ENCODE measurements at places on chromosomes 1 and 21.
A peak's percentile ranks its signal among the peaks of the same experiment; 100 is the strongest.

DNA sequence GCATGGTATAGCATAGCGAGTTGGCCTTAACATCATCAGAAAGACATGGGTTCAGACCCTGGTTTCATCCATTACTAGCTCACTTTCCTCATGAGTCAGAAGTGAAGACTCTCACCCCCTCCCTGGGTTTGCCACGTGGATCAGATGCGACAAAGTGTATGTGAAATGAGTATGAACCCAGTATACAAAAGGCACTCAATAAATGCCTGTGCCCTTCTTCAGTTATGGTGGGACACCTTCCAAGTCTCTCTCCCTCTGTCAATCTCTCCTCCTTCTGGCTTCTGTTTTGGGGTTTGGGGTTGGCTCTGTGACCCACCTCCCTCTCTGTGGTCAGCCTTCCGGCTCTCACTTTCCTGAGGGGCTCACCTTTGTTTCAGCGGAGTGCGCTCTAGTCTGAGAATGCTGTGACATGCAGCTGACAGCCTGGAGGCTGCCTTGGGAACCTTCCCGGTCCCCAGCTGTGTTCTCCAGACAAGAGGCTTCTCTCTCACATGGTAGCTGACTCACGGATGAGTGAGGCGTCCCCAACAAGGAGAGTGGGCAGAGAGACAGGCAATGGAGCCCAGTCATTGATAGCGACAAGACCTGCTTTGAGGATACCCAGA, 155.0 kb upstream of the EDN2 start:
- DNase-seq = no peak

DNA sequence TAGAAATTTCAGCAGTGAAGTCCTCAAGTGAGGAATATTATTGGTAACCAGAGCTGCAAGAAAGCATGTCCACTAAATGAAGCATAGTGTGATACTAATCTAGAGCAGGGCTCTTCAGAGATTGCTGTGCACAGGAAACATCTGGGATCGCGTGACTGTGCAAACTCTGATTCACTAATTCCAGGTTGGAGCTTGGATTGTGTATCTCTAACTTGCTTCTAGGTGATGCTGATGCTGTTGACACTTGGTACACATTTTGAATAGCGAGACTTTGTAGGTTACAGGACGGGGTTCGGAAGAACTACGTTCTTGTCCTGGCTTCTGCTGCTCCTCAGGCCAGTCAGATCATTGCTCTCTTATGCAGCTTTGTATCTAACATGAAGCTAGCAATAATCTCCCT, 66.5 kb downstream of the PRRX1 start:
- DNase-seq = no peak

DNA sequence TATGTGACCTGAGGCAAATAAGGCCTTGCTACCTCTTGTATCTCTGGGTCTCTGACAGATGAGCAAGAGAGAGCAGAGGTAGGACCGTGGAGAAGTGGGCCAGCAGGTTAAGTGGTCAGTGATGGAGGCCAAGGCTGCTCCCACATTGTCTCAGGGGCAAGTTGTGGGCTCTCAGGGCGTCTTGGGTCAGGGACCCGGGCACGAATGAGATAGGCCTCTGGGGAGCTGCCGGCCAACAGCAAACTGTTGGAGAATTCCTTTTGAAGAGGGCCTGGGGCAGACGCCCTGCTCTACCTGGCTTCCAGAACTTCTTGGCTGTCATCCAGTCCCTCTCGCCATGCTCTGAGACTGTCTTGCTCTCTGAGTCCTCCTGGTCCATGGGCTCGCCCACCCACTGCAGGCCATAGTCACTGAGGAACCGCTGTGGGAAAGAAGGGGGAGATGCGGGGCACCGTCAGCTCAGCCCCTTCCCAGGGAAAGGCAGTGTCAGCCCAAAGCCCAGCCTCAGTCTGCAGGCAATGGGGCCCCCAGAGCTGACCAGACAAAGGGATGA, 12.4 kb downstream of the UBXN11 start:
- no peak for DNase-seq

GRCh38 chr1:228527596-228527995, 40.4 kb downstream of the RNF187 start:
- no peak for DNase-seq

GRCh38 chr1:10848109-10848684, 51.8 kb upstream of the CASZ1 start:
- no peak for DNase-seq

- no peak for DNase-seq
These were observed 30.6 kb downstream of the FAM78B start for GRCh38 chr1:166136222-166136621.

DNA sequence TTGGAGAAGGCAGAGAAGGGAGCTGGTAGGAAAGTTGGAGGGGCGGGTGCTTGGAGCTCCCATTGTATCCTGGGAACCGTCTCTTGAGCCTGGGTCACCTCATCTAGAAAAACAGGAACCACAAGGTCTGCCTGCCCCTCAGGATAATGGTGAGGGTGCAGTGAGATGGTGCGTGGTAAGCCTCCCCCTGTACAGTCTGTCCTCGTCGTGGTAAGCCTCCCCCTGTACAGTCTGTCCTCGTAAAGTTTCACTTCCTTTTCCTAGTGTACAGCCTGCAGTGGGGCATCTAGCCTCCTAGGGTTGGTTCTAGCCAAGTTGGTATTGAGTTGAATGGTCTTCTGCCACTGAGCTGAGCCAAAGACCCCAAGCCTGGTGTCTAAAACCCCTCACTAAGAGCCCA, 66.5 kb upstream of the IGSF21 start:
- DNase-seq = no peak

GRCh38 chr1:174428033-174428432, 19.7 kb upstream of the GPR52 start:
- no peak for DNase-seq

DNA sequence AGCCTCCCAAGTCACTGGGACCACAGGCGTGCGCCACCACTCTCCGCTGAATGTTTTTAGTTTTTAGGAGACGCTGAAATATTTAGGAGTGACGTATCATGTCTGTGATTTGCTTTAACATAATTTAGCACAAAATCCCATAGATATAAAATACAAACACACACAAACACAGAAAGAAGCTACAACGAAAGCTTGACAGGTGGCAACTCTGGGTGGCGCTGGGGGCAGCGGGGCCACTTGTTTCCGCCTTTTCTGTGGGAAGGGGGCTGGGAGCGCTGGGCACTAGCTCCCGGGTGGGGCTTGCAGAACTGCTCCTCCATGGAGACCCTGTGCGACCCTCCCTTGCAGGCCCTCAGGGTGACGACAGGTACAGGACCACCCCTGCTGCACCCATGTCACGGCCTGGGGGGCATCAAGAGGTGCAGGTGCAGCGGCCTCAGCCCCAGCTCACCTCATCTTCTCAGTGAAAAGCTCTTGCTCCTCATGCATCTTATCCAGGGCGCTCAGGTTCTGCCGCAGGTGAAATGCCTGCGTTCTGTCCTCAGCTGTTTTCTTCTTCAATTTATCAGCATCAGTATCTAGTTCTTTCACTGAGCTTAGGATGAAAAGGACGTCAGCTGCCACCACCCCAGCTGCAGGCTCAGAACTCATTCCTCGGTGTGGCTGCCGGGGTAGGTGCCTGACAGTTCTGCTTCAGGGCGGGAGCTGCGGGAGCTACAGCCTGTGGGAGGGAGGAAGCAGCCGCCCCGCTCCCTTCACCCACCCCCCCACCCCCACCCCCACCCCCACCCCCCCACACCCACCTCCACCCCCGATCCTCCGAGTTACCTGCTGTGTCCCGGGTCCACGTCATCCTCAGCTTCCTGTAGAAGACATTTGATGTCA, 15.3 kb downstream of the CFAP74 start:
- no peak for DNase-seq

- no peak for DNase-seq
These were observed 4.7 kb upstream of the RIPK4 start for GRCh38 chr21:41771625-41771945.

DNA sequence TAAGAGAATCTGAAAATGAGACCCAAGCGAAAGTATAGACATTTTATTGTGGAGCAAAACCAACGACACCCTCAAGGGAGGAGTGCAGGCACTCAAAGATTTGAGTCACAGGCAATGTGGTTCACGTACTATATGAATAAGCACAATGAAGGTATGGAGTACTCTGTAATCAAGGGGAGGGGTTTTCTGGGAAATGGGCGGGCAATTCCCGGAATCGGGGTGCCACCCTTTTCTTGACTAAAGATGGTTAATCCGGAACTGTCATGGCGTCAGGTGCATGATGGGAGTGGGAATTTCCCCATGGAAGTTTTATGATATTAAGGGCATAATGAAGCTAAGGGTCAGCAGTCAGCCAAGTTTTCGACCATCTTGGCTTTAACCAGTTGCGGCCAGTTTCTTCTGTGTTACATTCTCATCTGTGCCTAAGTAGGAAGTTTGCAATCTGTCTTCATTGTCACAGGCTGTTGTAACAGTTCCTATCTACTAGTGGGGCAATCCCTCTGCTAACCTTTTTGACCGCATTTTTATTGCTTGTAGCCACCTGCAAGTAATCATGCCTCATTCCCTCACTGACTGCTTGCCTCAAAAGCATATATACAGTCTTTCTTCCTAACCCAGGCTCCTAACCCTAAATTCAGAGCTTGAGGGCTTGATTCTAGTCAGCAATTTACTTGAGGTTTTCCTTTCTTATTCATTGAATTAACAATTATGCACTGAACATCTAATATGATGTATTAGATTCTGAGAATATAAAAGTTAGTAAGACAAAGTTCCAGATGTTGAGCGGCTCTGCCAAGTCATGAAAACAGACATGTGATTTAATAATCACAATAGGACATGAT, 775 bp upstream of the AIM2 start:
- no peak for DNase-seq

DNA sequence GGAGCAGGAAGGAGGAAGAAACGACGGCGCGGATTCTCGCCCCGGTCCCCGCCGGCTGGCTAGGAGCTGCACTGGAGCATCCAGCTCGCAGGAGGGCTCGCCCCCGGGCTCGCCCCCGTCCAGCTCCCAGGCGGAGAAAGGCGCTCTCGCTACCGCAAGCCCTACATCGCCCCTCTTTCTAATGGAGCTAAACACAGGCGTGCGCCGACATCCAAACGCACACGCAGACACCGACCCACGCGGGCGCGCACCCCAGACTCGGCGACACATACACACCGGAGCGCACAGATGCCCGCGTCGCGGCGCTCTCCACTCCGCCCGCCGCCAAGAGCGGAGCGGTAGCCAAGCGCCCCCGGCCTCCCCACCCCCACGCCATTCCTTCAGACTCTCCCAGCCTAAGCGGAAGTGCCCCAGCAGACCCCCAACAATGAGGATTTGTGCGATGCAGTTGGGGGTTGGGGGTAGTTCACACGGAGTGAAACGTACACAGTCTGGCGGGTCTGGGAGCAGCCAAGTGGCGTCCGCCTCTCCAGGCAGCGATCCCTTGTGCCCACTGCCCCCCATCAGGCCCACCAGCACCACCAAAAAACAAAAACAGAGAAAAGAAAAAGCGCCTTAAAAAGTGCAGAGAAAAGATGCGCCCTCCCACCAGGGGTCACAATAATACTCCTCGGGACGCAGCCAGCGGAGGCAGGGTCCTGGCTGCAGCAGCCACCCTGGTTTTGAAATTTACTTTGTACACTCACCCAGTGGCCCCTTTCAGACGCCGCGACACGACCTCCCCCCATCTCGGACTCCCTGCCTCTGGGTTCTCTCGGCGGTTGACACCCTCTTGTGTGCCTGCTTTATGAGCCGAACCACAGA, 1.4 kb downstream of the DAB1 start:
- DNase-seq = peak; percentile 59

DNA sequence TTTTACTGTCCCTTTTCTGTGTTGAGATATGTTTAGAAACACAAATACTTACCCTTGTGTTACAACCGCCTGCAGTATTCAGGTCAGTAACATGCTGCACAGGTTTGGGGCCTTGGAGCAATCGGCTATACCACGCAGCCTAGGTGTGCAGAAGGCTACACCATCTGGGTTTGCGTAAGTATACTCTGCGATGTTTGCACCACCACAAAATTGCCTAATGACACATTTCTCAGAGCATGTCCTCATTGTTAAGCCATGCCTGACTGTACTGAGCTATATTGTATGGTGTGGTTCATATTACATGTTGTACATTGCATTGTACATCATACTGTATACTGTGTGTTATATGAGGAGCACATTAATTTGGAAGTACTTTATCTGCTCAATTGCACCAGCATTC, 247.4 kb downstream of the RHOU start:
- DNase-seq = no peak

- DNase-seq = peak; percentile 91
These were observed 53.4 kb upstream of the EDN2 start for GRCh38 chr1:41537788-41538351.

DNA sequence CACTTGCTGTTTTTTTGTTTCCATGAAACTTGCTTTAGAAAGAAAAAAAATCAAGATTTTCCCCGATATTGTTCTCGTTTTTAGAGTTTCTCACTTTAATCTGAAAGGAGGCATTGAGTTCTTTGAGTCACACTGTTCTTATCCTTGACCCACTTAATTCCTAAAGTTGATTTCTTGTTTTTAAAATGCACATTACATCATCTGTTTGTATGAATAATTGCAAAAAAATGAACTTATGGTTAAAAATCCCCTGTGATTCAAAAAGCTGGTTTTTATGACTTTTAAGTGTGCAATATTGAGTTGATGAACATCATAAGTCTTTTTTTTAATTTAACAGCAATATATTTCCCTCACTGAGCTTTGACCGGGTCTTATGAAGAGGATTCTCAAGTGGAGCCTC, 131.6 kb downstream of the SNX7 start:
- no peak for DNase-seq
